NCI-H1436 (cell line): ENCODE measurements at places on chromosomes 5 and 9.

DNA sequence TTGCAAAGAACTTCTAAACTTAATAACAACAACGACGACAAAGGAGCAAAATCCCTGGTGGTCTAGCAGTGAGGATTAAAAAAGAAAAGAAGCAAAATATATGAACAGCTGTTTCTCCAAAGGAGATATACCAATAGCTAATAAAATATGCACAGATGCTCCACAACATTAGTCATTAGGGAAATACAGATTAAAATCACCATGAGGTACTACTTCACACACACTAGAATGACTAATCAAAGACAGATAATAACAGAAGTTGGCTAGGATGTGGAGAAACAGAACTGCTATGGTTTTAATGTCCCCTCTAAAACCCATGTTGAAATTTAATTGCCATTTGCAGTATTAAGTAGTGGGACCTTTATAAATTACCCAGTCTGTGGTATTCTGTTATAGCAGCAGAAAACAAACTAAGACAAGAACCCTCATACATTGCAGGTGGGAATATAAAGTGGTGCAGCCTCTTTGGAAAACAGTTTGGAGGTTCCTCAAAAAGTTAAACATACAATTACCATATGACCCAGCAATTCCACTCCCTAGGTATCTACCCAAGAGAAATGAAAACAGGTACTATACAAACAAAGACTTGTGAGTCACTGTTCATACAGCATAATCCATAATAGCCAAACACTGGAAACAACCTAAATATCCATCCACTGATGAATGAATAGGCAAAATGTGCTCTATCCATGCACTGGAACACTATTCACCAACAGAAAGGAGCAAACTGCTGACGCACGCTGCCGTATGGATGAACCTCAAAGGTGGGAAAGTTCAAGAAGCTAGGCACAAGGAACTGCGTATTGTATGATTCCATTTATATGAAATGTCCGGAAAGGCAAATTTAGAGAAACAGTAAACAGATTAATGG, 11.4 kb upstream of the DUSP1 start:
- DNase-seq: no peak

DNA sequence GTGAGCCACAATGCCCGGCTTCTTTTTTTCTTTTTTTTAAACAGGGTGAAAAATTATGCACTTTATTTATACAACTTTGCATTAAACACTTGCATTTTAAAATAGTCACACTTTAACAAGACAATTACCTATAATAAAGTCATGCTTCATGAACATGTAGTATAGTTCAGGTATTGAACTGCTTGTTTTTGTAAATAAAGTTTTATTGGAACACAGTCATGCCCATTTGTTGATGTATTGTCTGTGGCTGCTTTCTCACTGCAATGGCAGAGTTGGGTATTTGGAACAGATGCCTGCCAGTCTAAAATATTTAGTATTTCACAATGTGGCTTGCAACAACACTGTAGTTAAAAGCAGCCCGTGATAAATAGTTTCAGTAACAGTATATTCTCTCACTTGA, 32.8 kb upstream of the CCL21 start:
- no peak for DNase-seq

DNA sequence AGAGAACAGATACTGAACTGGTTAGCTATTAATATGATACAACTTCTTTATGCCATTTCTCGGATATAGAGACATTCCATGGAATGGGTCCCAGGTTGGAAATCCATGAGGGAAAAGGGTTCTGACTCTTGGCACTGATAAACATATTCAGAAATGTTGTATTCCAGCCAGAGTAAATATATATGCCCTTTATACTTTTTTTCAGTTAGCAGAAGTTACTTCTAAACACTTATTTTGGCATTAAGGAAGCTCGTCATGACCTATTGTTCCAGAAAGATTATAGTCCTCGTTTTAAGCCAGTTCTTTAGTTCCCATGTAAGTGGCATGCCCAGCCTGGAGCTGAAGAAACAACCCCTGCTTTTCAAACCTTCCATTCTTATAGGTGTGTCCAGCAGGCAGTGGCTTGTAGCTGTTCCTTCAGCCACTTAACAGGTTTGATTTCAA, 181.6 kb downstream of the CD180 start:
- DNase-seq: no peak

- no peak for DNase-seq
These were observed 39.3 kb downstream of the GLRA1 start for GRCh38 chr5:151885138-151885908.

DNA sequence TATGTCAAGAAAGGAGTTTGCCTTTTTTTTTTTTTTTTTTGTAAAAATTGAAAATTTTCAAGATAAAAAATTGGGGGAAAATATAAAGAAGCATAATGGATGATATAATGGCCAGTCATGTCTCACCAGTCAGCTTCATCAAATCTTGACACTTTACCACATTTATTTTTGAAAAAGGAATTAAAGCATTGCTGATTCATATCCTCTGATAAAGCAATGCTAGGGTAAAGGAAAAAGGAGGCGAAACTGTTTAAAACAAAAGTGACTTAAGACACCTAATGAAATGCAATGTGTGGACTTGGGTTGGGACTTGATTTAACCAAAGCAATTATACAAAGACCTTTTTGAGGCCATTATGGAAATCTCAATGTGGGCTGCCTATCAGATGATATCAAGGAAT, 208.5 kb downstream of the ARHGAP26 start:
- no peak for DNase-seq

GRCh38 chr5:143108498-143109128, 294.9 kb downstream of the NR3C1 start:
- DNase-seq: no peak

GRCh38 chr9:135440620-135441019, 39.0 kb upstream of the PPP1R26 start:
- no peak for DNase-seq

GRCh38 chr9:11374926-11375325, 762.1 kb upstream of the PTPRD start:
- no peak for DNase-seq

DNA sequence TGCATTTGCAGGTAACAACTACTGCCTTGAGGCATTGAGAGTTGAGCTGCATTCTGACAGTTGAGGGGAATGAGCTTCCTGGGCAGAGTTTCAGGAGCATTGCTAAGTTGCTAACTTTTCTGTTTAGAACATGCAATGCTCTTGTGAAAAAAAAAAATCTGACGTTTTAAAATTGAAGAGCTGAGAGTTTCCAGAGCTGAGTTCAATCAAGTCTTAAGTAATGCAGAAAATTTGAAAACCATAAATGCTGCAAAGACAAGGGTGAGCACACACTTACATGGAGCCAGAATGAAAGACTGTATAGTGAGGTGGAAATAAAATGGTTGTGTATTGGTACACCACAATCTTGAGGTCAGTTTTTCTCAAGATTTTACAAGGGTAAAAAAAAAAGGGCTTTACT, 166.0 kb downstream of the GABRB2 start:
- no peak for DNase-seq

- no peak for DNase-seq
These were observed 599 bp downstream of the RAD1 start for GRCh38 chr5:34914671-34915138.

GRCh38 chr5:147507480-147508126, 2.3 kb downstream of the DPYSL3 start:
- DNase-seq: no peak

- DNase-seq: no peak
These were observed 81.6 kb upstream of the TNFAIP8 start for GRCh38 chr5:119274030-119274766.

DNA sequence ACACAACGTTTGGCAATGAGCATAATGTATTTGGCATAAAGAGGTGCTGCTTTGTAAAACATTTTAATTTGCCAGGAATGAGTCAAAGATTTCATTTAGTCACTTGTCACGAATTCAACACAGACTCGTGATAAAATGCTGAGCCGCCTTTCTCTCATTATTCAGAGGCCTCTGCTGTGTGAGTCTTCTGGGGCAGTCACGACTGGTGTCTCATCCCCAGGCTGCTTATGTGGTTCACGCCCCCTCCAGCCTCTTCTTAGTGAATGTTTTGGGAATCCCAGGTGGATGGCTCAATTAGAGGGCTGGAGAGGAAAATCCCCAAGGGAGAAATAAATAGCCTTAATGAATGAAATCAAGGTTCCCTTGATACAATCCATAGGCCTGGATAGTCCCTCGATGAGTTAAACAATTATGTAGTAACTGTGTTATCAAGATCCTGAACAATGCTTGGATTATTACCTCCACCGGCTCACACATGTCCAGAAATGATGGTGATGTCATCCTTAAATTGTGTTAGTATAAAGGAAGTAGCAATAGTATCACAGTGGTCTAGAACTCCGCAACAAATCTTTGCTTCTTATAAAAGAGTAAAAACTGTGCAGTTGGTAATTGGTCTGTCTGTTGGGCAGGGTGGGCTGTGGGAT, 192.1 kb upstream of the ADAMTS16 start:
- no peak for DNase-seq

- no peak for DNase-seq
These were observed 6.9 kb downstream of the RPL37 start for GRCh38 chr5:40828021-40828631.

DNA sequence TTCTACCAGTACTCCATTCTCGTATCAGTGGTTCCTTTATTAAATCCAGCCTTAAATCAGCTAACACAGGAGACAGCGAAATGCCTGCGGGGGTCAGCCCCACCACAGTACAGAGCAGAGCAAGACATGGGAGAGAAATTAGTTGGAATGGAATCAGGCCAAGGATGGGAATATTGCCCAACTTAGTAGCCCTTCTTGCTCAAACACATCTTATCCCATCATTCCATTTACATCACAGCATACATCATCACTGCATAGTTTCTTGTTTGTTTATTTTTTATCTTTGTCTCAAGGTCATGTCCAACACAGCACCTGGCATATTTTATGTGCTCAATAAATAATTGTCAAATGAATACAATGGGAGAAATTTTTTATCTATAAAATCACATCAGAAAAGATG, 34.3 kb upstream of the DAB2 start:
- no peak for DNase-seq

DNA sequence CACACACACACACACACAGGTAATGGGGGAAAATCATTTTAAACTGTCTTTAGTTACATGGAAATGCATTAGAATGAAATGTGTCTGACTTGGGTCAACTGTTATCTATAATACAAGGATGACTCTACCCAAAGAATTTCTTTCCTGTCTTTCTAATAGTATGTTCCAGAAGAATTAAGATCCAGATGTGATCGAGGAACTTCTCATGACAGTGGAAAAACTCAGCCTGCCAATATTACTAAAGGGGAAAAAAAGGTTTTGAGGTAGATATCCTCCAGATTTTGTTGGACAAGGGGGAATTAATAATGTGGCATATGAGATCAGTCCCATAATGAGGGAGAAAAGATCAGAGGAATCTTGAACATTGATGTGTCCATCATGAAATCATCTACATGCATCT, 190.6 kb upstream of the MAP3K1 start:
- DNase-seq: no peak

- no peak for DNase-seq
These were observed 22.5 kb downstream of the TPPP start for GRCh38 chr5:670396-671270.

DNA sequence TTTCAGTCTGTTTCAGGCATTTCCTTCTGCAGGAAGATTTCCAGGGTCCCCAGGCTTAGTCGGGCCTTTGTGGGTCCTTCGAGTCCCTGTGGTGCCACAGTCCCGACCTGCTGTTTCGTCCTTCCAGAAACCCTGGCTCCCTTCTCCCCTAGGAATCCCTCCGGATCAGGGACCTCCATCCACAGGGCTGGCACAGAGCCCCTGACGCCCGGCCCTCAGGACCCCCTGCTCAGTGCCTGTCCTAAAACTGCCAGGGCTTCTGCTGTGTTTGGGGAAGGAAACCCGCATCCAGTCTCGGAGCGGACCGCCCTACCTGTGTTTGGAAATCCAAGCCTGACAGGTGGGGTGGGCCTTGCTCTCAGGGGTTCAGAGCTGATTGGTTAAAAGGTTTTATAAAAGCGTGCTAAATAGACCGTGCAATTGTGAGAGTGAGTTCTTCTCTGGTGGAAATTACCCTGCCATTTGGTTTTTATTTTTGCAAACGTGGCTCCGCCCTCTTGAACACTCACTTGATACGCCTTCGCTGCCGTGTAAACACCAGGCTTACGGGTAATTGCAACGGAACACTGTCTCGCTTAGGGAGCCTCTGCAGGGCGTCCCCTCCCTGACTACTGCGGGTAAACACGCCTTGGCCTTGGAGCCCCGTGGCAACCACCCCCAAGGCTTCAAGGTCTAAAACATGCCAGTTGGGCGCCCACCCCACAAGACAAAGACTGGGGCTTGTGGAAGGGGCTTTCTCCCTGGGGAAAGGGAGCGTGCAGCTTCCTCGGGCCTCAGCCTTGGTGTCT, 121.2 kb downstream of the PHF2 start:
- DNase-seq: peak; percentile 96
